ENCODE measurements at places on chromosomes 5 and 9.

DNA sequence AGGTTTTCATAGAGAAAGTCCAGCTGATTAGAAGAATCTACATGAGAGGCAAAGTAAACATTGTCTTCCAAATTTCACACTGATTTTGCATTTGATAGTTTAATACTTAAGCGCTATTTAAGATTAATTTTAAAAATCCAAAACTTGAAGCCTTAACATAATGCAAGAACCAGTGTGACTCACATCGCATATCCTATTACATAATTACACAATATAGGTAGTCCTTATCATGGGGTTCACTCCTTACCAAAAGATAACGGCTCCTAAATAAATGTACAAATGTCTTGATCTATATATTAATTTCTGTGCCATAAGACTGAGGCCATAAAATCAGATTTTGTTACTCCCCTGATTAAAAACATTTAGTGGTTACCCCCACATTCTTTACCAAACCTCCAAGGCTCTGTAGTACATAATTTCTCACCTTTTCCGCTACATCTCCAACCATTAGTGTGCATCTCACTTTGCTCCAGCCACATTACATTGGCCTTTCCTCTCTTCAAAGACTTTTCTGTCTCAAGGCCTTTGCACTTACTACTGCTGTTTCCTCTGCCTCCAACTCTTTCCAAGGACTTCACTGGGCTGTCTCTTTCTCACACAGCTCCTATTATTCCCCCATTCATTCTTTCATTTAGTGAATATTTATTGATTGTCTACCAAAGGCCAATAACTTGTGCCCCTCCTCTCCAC is 1.0 kb downstream of the RIOK2 start:
- no peak for DNase-seq

- no peak for DNase-seq
Measured at GRCh38 chr5:1722877-1723276, 76.8 kb downstream of the MRPL36 start.

- DNase-seq = no peak
Measured at GRCh38 chr5:61701877-61702602, 370.0 kb downstream of the ZSWIM6 start.

DNA sequence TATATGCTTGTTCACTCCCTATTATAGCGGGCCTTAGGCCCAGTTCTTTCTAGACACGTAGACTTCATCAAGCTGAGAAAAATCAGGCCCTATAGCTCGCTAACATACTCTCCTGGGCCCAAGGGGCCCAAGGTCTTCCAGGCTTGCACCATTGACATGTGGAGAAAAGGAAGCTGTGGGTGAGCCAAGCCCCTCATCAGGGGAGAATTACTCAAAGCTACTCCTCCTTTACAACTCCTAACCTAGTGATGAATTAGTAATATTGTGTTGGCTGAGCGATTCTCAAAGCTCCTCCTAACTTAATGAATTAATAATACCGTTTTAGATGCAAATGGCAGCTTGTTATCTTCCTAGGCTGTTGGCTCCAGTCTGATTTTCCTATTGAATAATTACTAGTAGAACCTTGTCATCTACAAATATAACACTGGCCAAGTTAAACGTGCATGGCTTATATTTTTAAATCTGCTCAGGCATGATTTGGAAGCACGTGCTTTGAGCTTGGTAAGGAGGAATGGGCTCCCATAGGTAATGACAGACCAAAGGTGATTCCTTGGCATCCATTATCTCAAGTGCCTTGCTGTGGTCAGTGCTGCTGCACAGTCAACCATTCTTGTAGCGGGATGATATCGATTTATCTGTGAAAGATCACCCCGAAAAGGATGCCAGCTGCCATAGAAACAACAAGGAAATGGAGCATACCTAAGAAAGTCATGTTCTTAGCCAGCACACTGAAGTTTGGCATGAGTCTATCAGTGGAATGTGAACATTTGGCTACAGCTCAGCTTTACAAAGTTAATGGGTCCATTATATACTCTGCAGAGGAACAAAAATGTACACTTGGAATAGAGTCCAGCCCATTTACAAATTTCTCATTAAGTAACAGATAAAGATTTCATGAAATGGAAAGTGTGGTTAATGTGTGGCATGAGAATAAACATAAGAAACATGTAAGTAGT is 23.8 kb downstream of the LVRN start:
- DNase-seq = no peak

GRCh38 chr9:94974154-94974879 is 247.8 kb downstream of the AOPEP start:
- DNase-seq = no peak

DNA sequence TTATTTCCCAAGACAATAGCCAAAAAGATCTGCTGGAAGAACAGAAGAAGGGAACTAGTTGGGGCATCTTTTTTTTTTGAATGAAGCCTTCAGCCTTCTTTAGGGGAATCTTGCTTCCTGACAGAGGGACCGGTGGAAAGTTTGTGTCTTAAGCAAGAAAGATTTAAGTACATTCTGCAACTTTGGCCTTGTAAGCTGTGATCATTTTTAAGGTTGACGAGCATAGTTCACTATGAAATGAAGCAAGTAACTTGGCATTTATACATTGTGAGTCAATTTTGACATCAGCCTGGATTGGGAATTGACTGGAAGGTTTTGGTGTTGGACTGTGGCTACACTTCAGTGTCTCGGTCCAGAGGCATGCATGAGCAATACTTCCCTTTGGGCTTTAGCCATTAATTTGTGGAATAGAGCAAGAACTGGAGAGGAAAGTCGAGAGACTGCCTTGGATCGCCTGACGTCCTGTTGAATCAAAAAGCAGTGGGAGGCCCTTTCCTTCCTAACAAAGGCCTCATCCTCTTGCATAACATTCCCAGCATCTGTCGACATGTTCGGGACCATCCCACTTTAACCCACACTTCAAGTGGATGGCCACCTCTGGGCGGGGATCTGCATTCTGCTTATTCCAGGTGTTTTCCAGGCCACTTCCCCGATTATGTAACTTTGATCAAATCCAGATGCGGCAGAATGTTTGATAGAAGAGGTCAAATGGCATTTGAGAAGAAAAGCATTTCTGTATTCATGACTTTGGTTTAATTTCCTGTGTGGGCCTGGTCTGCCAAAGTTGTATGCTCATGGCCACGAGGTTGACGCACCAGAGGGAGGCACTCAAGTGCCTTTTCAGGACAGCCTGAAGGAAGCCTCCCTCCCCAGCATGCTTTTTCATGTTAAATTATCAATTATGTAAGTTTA is 12.5 kb downstream of the ABL1 start:
- no peak for DNase-seq

DNA sequence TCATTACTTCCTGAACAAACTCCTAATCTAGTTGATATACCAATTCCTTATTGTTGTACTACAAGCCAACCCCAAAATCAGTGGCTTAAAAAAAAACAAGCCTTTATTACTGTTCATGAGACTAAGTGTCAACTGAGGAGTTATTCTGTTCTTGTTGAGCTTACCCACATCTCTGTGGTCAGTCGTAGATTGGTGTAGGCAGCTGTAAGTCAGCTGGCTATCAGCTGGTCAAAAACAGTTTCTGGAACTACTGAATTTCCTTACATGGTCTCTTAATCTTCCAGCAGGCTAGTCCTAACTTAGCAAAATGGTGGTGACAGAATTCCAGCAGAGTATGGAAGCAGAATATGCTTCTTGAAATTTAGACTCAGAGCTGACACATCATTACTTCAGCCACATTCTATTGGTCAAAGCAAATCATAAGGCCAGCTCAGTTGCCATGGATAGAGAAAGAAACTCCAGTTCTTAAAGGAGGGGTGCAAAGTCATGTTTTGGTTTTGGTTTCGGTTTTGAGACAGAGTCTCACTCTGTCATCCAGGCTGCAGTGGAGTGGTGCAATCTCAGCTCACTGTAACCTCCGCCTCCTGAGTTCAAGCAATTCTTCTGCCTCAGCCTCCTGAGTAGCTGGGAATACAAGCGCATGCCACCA is 386.1 kb upstream of the MPDZ start:
- no peak for DNase-seq

- no peak for DNase-seq
Measured at GRCh38 chr9:98310752-98311392, 55.4 kb upstream of the TBC1D2 start.

Measured in stimulated activated CD8-positive, alpha-beta memory T cell treated with anti-CD3 and anti-CD28 coated beads, Interleukin-15, amount 100 ng/mL, for 48 hours (primary cell).